HS-27A (cell line): ENCODE measurements at places on chromosomes 12 and 14.

DNA sequence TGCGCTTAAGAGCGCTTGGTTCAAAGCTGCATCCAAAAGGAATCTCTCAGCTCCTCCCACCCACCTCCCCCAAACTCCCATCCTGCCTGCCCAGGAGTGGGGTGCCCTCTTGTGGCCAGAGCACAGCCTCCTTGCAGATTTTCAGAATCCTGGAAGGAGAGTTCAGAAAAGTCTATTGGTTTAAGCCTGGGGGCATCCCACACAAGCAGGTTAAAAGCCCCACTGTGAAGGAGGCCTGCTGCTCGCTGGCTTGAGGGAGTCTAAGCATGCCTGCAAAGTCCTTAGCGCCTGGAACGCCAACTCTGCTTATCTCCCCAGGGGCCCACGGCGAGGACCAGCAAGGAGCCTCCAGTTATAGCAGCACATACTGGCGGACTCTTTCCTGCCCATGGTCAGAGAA lies 297.1 kb downstream of the KSR2 start:
- no peak for DNase-seq

DNA sequence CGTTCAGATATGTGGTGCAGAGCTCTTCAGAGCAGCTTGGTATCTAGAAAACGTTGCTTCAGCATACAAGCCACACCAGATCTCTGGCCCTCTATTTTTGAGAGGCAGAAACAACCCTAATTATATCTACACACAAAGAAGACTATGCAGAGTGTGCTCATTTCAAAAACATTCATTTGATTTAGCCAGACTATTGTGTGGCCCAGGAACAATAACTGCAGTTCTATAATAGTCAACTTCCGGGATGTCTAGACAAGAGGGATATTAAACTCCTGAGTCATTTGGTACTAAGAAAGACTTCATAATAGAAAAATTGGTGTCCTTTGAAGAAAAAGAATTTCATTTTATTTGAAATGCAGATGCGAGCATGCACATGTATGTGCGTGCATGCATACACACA lies 153.8 kb downstream of the PELI2 start:
- DNase-seq: no peak

- peak; percentile 43 for DNase-seq
These were observed 58.1 kb downstream of the PLEKHG3 start for GRCh38 chr14:64762044-64763034.

GRCh38 chr12:92237762-92238523 lies 92.3 kb upstream of the BTG1 start:
- DNase-seq: no peak

GRCh38 chr12:121803861-121804416 lies at the start of gene SETD1B:
Gene SETD1B, plus strand, starts transcription at chr12:121804009. Its CDS starts 729 bp downstream, at chr12:121804738.
- no peak for DNase-seq
